ENCODE measurements at places on chromosomes 1 and 21.

- DNase-seq = no peak
These were observed 239.7 kb downstream of the HLX start for GRCh38 chr1:221118938-221119320.

DNA sequence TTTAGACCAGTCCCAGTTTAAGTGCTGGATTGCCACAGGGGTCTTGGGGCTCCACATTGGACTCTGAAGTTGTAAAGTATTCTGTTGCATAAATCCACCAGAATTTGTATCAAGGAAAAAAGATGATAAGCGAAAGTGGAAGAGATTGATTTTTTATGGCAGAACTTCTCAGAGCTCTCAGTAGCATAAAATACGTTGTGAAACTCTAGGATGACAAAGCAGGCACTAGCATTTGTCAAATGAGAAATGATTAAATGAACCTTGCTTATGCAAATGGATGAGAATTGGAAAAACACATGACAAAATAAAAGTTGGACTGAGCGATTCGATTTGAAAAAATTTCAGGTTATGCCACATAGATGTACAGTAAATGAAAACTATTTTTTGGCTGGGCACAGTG is 253.8 kb upstream of the RAB4A start:
- DNase-seq = no peak

DNA sequence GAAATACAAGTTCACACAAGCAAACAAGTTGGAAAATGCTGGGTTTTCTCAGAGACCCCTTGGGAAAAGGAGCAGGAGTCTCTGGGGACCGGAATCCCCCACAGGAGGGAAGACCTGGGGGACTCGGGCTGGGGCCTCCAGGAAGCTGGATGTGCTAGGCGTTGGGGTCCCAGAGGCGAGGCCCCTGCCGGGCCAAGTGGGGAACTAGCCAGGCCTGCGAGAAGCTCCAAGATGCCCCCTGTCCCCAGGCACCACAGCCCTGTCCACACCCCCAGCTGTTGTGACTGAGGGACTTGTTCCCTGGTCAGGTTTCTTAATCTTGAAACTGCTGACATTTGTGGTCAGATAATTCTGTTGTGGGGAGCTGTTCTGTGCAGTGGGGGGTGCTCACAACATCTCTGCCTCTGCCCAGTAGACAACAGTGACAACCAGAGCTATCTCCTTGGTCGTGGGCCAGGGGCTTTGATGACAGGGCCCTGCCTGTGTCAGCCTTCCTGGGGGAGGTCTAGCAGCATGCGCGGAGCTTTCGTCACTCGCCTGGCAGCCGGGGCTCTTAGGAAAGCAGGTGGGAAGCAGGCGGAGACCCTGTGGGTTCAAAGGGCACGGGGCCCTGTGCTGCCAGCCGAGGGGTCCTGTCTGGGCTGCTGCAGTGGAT is 126.4 kb upstream of the ARHGEF16 start:
- DNase-seq = no peak

GRCh38 chr1:236795757-236796667 is 920 bp downstream of the MTR start:
- DNase-seq = no peak

- DNase-seq = no peak
These were observed 68.1 kb upstream of the ANGPTL1 start for GRCh38 chr1:178938959-178939317.

- DNase-seq = no peak
These were observed 115.7 kb downstream of the KCNJ6 start for GRCh38 chr21:37800456-37801061.

DNA sequence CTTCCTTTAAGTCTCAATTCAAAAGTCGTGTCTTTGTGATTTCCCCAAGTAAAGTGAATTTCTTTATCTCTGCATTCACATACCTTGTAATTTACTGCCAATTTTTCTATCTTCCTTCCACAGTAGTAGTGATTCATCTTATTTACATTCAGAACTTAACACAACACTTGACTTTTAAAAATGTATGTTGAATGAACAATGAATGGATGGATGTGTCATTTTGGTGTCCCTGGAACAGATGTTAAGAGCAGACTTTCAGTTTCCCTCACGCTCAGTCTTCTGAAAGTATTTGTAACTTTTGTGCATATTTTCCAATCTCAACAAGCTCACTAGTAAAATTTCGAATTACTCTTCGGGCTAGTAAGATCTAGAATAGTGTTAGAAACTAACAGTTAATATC is 352.0 kb downstream of the HHIPL2 start:
- DNase-seq = no peak

- DNase-seq = no peak
These were observed 276.2 kb downstream of the KCNH1 start for GRCh38 chr1:210857705-210858104.

- DNase-seq = no peak
These were observed 145.4 kb downstream of the PTGER3 start for GRCh38 chr1:70902211-70902610.

DNA sequence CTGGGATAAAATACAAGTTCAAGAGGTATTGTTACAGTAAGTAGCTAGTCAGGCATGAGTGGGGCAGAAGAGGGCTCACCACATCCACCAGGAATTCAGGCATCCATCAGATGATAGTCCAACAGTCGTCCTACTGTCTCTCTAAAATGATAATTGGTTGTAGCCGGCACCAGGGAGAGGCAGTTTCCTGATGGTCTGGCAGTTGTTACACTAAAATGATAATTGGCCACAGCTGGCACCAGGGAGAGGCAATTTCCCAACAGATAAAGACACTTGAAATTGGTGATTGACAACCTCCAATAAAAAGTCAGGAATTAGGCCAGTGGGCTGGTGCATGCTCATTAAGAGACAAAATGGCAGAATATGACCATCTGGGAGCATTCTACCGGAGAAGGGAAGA is 545.8 kb downstream of the AMY1C start:
- DNase-seq = no peak

- no peak for DNase-seq
These were observed 180.9 kb downstream of the PCP4 start for GRCh38 chr21:40047993-40048730.

DNA sequence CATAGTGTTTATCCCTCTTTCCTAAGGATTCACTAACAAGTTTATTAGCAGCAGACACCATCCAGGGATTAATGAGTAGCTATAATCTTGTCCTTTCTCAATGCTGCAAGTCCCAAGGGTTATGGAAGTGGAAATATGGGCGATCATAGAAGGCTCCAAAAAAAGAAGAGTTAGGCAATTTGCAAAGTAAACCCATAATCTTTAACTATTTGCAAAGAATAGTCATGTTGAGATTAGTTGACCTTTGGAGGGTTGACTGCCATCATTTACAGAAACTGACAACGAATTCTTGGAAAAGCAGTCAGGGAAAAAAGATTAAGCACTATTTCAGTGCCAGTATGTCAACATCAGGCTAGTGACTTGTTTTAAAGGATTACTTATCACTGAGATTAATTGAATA is 169.9 kb downstream of the KCNT2 start:
- DNase-seq = no peak

- DNase-seq = no peak
These were observed 100.8 kb downstream of the SIK1 start for GRCh38 chr21:43325968-43326715.

GRCh38 chr1:107294686-107295085 is 153.8 kb downstream of the NTNG1 start:
- DNase-seq = no peak

GRCh38 chr21:19343711-19344110 is 940.1 kb upstream of the TMPRSS15 start:
- DNase-seq = no peak

GRCh38 chr1:71834601-71835441 is 447.5 kb downstream of the NEGR1 start:
- DNase-seq = no peak

- no peak for DNase-seq
These were observed 36.4 kb upstream of the TRABD2B start for GRCh38 chr1:48033495-48034045.

DNA sequence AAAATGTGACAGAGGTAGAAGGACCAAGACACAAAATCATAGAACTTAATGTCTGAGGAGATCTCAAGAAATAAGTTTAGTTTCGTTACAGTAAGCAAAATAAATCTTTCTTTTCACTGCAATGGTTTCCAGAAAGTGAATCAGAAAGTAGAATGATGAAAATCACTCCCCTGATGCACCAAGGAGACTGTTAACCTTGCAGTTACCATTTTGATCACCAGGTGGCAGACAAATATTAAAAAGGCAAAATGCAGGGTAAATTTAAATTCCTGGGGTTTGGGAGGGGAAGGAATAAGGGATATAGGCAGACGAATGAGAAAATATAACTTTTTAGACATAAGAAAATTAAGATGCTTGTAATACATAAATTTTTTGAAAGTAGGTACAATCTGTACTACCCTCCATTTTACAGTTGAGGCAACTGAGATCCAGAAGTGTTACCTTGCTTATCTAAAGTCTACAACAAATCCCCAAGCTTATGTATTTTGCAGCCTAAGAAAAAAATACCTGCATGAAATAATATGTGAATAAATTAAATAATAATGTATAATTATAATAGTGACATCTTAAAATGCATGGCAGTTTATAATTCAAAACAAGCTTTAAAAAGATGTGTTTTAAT is 253.2 kb downstream of the CRB1 start:
- no peak for DNase-seq

- no peak for DNase-seq
These were observed 6.6 kb downstream of the AJAP1 start for GRCh38 chr1:4660917-4661594.

DNA sequence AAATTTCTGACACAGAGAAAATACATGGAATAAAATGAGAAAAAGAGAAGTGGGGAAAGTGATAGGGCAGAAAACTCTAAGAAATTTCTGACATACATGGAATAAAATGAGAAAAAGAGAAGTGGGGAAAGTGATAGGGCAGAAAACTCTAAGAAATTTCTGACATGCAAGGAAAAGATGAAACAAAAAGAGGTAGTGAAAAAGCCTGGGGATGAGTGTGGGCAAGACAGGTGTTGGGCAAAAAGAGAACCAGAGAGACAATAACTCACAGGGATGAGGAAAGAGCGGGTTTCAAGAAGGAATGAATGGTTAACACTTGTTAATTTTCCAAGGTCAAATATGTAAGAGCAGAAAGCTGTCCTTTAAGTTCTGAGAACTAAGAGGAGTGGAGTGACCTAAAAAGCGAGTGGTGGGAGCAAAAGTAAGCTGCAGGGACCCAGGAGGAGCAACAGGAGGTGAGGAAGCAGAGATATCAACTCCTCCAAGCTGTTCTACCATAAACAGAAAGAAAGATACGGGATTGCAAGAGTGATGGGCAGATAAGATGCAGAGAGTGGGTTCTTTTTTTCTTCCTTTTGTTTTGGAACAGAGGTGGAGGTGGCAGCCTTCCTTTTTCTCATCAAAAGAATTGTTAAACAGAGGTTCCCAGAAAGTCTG is 29.9 kb upstream of the EXO1 start:
- DNase-seq = no peak

GRCh38 chr1:245475961-245476516 is 321.3 kb downstream of the KIF26B start:
- DNase-seq = no peak

DNA sequence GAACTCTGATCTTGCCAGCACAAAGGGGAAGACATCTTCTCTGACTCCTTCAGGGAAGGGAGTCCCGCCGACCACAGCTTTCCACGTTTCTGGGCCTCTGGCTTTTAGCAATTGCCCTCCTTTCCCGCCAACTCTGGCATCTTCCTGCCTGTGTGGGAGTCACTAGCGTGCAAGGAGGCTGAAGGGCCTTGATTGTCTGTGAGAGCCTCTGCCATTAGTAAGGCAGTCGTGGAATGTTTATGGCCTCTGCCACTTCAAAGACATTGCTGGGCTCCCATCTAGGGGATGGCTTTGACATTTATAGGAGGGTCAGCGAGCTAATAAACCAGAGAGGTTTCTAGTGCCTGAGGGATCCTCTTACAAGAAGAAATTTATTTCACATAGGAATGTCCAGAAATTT is 14.3 kb upstream of the PROK1 start:
- no peak for DNase-seq

DNA sequence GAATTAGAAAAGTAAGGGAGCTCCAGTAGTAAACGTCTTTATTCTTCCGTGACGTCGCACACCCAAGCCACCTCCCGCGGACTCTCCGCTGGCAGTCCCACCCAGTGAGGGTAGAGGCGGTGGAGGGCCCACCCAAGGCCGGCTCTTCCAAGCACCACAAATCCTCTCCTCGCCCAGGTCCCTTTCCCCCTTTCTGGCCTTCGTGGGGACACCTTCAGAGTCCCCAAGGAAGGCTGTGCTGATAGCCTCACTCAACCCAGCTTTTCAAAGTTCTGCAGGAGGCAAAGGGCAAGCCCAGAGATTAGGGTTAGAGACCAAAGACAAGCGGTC is 349 bp upstream of the GPN2 start:
- no peak for DNase-seq

DNA sequence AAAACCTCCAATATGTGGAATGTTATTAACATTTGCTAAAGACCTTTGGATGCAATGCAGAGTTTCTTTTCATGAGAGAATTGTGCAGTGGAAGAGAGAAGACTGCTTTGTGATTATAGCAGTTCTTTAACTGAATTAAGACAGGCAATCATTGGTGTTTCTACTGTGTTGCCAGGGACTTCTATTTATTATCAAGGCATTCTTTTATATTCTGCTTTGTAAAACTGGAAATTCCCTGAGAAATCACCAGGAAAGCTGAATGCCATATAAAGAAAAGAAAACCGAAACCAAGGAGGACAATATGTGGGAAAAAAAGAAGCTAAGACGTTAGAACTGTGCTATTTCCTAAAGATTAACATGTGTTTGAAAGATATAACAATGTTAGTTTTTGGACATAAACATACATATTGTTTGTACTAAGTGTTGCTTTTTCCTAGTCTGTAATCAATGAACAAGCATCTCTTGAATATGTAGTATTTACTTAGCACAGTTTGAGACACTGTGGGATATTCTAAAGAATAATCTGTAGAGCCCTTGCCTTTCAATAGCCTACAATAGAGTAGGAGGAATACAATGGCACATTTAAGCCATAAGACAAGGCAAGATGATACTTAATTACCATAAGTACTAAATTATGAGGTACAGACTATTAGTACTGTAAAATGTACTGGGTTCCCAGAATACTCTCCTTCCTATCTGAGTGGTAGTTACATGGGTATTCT is 47.1 kb downstream of the EXTL2 start:
- no peak for DNase-seq

GRCh38 chr1:220828179-220828490 is 41.4 kb downstream of the MTARC1 start:
- DNase-seq = no peak

- peak; percentile 99 for DNase-seq
These were observed 9.8 kb downstream of the PDXK start for GRCh38 chr21:43728467-43729390.

- no peak for DNase-seq
These were observed 673.3 kb downstream of the KCNT2 start for GRCh38 chr1:195934817-195935553.
